ENCODE measurements at places on chromosomes 16 and 17. TPM values are rescaled to one million over a fixed set of nuclear protein-coding genes. Genes with fewer than 3 reads are reported as not detected.
A peak's percentile ranks its signal among the peaks of the same experiment; 100 is the strongest.

Gene TEN1
- 29.9 TPM for polyA plus RNA-seq

Gene RDM1
- not detected for polyA plus RNA-seq

Gene ASIC2
- 3.2 TPM for polyA plus RNA-seq

DNA sequence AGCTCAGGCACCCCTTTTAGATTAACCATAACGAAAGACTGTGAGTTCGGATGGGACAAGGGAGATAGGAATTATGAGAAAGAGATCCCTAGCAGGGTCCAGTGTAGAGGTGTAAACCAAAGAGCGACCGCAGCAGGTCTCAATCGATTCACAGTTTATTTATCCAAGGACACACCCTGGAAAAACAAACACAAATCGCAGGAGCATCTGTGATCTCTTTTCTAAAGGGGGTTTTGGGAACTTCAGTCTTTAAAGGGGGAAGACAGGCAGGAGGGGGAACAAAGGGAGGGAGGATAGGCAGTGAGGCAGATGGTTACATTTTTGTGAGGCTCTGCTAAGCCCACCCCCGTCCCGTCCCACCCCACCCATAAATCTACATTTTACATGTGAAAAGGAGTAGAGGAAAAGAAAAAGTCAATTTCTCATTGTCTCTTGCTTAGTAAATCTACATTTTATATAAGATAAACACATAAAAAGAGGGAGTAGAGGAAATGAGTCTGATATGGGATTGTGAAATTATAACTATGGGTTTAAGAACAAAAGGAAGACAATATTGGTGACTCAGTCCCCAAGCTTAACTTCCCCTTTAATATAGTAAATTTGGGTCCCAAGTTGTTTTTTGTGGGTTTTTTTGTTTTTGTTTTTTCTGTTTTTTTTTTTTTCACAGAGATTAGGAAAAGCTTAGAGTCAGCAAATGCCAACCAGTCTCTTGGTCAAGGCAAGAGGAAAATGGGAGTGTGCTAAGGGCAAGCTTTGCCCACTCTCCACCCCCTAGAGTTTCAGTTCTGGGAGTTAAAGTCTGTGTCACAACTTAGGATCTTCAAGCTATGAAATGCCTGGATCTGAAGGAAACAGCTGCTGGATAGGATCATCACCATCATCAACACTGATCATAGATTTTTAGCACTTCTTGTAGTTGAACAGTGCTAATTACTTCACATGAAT lies 160.9 kb upstream of the CDH5 start:
- DNase-seq, result no peak

DNA sequence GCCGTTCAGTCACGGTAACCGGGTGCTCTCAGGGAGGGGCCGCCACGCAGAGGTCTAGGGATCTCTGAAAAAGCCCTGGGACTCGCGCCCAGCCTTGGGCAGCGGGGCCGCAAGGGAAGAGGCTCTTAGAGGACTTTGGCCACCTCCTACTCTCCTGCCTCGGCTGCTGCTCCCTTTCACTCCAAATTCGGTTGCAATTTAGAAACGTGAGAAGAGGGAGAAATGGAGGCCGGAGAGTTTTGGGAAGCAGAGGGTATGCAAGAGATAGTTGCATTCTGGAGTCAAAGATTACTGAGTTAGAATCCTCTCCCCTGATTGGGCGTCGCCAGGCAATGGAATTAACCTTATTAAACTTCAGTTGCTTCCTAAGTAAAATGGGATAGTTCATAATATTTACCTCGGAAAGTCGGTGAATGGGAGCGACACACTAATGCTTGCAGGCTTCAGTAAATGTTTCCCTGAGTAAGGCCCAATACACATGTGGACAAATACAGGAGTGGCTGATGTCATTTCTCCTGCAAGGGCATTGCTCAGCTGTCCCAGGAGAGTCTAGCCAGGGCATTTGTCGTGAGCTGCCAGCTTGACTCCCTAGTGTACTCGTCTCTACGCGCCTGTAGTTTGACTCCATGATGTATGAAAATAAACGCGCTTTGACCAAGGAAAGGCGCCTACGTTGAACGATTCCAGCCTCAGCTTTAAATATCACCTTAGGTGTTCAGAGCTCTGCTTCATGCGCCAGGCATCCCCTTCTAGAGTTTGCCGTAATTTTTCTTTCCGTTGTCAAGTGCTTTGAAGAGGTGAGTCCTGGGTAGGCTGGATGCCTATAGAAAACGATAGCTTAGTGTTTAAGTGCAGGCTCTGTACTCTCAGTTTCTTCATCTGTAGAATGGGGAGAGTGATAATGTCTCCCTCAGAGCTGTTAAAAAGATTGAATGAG lies 667 bp downstream of the OGFOD1 start:
- DNase-seq, result peak; percentile 68

DNA sequence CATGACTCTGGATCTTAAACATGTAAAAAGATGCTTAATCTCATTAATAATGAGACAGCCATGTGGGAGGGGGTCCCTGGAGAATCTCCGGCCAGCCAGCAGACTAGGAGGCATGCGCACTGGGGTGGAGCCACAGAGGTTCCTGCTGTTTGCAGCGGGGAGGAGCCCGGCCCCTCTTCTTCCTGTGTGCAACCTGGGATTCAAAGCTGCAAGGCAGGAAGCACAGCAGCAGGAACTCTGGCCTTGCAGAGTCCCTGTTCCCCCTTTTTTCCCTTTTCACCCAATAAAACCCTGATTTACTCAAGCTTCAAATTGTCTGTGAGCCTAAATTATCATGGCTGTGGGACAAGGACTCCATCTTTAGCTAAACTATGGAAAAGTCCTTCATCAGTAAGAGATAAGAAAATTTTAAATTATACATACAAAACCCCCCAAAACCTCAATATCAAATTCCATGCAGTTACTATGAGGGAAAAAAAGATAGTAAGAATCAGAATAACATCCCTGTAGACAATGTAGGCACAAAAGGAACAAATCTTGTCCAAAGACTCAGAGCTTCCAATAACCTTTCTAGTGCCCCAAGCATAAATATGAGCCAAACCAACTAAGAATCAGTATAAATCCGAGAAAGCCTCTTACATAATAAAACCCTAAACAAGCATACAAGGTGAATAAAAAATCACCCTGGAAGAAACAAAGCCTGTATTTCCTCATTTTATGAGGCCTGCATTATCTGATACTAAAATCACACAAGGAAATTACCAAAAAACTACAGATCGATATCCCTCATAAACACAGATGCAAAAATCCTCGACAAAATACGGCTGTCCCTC lies 12.1 kb downstream of the CFDP1 start:
- peak; percentile 88 for DNase-seq

DNA sequence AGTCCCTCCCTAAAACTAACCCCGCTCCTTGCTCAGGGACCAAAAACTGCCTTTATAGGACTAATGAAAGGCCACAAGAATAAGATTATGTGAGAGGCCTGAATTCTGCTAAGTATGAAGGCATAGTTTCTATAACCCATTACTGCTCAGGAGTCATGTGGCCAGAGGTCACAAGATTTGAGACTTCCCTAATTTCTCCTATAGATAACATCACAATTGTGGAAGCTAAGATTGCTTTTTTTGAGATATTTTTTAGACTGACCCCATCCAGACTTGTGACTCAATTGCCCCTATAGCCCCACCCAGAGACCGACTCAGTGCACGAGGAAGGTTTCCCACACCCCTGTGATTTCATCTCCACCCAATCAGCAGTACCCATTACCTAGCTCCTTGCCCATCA lies 504.1 kb upstream of the GOT2 start:
- DNase-seq, result no peak

GRCh38 chr16:56269811-56270684 lies 78.8 kb downstream of the GNAO1 start:
- DNase-seq, result peak; percentile 68

GRCh38 chr17:28728364-28729200 lies at the start of gene NEK8:
TSS of gene NEK8 (plus strand) at chr17:28728788. CDS start at chr17:28728814, 26 bp downstream.
- peak; percentile 98 for DNase-seq

DNA sequence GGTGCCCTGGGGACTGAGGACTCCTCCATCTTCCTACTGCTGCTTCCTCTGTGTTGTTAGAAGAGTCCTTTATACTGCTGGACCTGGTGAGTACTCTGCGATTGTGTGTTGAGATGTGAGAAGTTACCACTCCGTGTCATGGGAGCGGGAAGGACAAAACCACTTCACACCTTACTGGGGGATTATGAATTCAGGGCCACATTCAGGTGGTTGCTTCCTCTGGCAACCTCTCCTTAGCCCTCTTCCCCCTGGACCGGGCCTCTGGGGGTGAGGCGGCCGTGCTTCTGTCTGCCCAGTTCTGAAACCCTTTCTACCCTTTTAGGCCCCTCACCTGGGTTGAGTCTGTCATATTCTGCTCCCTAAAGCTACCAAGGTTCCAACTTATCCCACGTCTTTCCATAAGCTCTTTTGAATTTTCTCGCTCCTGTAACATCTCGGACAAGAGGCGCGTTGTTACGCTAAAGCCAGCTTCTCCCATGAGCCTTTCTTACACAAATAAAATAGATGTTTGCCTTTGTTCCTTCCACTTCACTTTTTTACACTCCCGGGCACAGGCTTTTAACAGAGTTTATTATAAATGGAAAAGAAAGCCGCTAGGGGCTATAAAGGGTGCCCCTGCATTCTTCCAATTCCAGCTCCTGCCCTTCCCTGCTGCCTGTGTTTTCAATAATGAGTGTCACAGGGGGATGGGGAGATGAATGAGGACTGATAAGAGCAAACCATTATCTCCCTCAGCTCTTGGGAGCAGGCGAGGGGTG lies 20.7 kb upstream of the CDH13 start:
- DNase-seq, result peak; percentile 20

GRCh38 chr17:9671559-9671958 lies 26.2 kb downstream of the USP43 start:
- no peak for DNase-seq

- DNase-seq, result no peak
Observed at GRCh38 chr16:46737621-46738214, 10.4 kb downstream of the MYLK3 start.

GRCh38 chr17:49217651-49218413 lies 7.3 kb downstream of the ABI3 start:
- no peak for DNase-seq

DNA sequence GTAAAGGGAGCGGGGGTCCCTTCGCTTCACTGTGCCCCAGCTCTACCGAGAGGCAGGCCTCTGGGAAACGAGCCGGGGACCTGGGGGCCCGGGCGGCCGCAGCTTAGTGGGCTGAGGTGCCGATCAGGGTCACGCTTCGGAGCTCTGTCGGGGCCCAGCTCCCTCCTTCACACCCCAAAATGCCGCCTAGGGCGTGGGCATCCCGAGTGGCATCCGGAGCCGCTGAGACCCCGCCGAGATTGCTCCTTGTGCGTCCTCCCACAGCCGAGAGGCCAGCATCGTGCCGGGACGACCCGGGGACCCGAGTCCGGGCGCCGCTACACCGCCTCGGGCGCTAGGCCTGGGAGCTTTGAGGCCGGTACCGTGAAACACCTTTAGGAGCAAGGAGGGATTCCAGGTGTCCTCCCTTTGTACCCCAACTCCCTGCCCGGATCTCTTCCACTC lies 1.3 kb downstream of the SALL1 start:
- DNase-seq, result no peak

- DNase-seq, result no peak
Observed at GRCh38 chr16:62545039-62545438, 508.8 kb upstream of the CDH8 start.

GRCh38 chr16:12617401-12617819 lies 186.3 kb downstream of the CPPED1 start:
- DNase-seq, result no peak

DNA sequence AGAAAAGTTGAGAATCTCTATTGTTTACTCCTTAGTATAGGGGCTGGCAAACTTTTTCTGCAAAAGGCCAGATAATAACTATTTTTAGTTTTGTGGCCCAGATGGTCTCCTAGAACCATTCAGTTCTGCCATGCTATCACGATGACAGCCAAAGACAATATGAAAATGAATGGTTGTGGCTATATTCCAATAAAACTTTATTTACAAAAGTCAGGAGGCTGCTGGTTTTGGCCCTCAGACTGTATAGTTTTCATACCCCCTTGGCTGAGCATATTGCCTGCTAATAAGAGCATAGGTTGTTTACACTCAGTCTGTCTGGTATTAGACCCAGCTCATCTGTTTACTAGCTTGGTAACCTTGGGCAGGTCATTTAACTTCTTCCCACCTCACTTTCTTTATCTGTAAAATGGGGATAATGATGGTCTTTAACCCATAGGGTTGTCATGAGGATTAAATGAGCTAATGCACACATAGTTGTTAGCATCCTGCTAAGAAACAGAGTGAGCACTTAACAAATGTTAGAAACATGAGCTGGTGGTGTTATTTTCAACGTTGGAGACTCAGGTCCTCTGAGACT lies 156.3 kb downstream of the MSI2 start:
- DNase-seq, result no peak

DNA sequence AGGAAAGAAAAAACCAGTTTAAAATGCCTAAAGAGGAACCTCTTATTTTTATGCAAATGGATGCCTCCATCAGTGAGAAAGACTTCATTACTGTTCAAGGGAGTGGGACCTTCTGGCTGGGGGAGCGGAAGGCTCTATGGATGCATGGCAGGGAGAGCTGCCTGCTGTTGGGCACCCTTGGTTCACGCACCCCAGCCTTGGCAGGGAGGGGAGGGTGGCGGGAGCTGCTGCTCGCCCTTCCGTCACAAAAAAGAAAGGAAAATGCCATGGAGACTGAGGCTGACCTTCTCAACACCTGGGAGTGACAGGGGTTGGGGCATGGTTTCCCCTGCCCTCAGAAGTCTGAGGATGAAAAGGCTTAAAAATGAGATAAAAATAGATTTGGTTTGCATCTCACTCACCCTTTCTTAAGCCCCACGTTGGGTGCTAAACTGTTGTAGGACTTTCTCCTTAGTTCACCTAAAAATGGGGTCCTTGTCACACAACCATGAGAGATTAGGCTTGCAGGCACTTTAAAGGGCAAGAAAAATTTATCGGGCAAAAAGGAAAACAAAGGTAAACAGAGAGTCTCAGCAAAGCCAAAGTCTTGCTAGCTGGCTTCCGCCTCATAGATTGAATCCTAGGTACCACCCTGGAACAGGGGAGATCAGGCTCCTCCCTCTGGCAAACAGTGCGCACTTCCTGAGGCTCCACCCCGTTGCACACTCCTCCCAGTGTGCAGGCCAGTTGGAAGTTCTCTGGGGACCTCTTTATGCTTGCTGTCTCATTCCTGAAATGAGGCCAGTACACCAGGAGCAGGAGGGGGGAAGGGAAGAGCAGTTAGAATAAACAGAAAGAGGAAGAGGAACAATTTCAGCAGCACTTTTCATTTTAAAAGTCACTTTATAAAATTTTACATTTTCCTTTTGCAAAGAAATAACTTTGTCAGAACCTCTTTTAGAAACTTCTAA lies 31.6 kb downstream of the PHKB start:
- DNase-seq, result peak; percentile 31

GRCh38 chr17:8695241-8695640 lies 49.4 kb downstream of the CCDC42 start:
- no peak for DNase-seq

GRCh38 chr16:58264961-58265479 lies 29.8 kb downstream of the PRSS54 start:
- peak; percentile 81 for DNase-seq

GRCh38 chr17:78793968-78794367 lies 11.9 kb upstream of the CYTH1 start:
- DNase-seq, result no peak
